Cerebellum (tissue), 4 donors: ENCODE measurements at places on chromosomes 4 and X.
A peak's percentile ranks its signal among the peaks of the same experiment; 100 is the strongest.

DNA sequence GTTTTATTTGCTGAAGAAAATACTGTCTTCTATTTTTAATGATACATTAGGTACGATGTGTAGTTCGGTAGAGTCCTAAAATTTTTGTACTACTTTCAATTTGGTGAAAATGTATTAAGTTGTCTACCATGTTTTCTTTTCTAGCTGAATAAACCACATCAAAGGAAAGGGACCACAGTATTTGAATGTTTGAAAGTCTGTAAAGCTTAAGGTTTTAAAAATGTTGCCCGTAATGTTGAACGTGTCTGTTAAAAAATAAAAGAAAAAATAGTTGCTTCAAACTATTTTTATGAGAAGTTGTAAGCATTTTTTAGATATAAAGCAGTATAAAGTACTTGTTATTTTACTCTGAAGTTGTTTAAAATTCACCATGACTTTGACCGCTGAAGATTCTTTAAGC lies 3.2 kb downstream of the CDKN2AIP start:
- DNase-seq: no peak

DNA sequence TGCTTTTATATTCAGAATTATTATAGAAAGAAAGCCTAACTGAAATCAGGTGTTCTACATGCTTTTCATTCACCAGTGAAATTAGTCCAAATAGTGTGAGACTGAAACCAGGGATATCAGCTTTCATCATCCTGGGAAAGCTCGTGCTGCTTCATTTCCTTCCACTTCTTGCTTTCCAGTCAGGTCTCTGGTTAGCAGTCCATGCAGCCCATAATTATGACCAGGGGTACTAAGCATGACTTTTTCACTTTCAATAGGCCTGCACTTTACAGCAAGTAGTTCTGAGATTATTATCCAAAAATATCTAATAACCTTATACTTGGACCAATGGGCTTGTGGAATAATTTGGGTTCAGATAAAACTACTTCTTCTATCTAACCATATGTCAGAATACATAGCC lies 673.2 kb upstream of the MAGEB2 start:
- DNase-seq: no peak

- no peak for DNase-seq
Measured at GRCh38 chr4:17165286-17165685, 266.8 kb upstream of the LDB2 start.

- DNase-seq: peak; percentile 55
Measured at GRCh38 chr4:153143527-153144348, 60.5 kb upstream of the TRIM2 start.

- no peak for DNase-seq
Measured at GRCh38 chrX:129953334-129953648, 29.1 kb upstream of the BCORL1 start.

- DNase-seq: no peak
Measured at GRCh38 chr4:43564591-43564990, 672.1 kb downstream of the GRXCR1 start.

GRCh38 chr4:8844976-8845690 lies 26.5 kb downstream of the HMX1 start:
- DNase-seq: no peak

DNA sequence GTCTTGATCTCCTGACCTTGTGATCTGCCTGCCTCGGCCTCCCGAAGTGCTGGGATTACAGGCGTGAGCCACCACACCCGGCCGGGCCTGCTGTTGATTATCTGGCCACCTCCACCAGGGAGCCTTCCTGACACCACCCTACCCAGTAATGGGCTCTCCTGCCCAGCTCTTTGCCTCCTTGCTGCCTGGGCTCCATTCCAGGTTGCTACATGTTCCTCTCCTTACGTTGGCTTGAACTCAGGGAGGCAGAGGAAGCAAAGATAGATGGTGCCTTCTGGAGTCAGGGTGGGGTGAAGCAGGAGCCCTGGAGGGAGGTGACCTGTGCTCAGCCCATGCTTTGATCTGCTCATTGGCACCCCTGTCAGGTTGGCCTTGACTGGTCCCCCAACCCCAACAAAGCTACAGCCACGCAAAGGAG lies 26.3 kb downstream of the FLNA start:
- no peak for DNase-seq
